A172 (cell line): ENCODE measurements at places on chromosomes 2 and 18.

GRCh38 chr2:190720276-190720675 lies 71.4 kb downstream of the NAB1 start:
- DNase-seq: no peak

DNA sequence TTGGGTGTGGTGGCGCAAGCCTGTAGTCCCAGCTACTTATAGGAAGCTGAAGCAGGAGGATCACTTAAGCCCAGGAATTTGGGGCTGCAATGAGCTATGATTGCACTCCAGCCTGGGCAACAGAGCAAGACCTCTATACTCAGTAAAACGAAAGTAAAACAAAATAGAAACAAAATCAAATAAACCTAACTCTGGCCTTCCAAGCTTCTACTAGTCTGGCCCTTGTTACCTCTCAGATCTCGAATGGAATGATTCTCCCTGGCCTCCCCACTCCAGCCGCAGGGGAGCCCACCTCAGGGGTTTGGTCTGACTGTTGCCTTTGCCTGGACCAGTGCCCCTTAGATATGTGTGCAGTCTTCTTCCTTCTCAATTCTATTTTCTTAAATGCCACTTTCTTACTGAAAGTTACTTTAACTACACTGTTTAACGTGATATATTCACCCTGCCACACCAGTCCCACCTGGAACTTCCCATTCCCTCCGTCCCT lies 160.0 kb upstream of the GCFC2 start:
- no peak for DNase-seq

DNA sequence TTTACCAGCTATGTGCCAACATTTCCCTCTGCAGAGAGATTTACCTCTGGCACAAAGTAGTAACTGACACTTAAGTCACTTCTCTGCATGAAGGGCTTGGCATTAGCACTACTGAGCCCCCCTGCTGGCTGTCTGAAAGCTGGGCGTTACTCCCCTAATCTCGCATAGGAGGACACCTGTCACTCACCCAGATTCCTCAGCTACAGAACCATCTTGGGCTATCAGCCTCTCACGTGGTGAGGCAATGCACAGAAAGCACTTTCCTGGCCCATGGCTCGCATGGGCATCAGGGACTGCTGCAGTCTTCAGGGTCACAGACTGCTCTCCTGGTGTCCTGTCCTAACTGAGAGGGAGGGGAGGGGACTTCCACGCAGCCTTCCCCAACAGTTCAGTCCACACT lies 12.0 kb downstream of the SERPINE2 start:
- DNase-seq: no peak

- DNase-seq: no peak
Measured at GRCh38 chr18:58208207-58208932, 164.3 kb downstream of the NEDD4L start.

DNA sequence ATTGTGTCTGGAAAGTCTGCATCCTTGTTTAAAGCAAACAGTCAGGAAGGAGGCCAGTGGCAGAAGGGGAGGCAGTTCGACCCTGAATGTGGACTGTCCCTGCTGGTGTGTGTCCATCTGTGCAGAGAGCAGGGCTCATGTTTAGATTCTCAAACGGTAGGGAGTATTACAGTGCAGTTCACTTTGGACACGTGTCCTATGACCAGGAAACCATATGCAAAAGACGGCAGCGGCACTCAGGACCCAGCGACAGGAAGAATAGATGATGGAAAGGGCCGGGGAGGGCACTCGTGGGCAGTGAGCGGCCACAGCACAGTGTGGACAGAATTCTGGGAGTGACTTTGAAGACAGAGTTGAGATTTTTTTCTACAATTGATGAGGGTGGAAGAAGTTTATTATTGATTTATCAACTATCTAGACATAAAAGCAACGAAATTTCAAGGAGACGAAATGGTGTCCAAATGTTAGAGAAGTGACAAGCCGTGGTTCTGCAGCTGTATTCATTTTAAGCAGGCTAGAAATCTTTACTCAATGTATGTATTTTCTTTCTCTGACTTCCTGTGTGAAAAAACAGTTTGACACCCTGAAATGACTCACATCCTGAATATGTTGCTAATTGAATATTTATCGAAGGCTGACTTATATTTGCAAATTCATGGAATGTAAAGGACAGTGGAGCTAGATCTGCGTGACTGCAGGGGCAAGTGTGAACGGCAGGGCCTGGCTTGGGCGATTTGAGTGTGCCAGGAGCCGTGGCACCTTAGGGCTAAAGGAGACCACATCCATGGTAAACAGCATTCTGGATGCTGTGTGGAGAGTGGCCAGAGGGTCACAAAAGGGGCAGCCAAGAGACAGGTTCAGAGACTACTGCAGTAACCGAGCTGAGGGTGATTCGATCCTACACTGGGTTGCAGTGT lies 214.2 kb downstream of the PTGR3 start:
- peak; percentile 8 for DNase-seq

DNA sequence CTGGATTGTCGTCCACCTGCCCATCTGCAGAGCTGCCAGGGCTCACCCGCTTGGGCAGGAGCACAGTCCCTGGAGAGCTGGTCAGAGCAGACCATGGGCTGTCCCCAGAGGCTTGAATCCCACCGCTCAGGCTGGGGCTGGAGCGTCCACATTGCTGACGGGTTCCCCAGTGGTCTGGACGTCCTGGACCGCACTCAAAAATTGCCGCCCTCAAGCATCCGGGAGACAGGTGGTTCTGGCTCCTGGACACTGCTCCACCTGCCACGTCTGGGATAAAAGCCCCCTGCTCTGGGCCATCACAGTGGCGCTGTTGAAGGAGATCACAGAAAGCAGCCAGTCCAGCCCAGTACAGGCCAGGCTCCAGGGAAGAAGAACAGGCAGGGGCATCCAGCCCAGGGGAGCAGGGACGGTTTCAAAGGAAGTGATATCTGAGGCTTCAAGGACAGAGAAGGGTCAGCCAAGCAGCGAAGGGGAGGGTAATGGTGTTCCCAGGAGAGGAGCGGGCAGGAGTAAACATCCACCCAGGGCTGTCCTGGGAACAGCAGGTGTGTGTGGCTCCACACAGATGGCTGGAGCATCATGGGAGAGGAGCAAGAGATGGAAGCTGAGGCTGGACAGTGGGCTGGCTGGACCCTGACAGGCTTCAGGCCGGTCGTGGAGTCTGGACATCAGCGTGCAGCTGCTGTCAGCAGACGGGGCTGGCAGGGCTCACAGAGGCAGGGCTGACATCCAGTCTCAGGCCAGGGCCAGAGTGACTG lies 21.9 kb upstream of the ID2 start:
- DNase-seq: no peak

DNA sequence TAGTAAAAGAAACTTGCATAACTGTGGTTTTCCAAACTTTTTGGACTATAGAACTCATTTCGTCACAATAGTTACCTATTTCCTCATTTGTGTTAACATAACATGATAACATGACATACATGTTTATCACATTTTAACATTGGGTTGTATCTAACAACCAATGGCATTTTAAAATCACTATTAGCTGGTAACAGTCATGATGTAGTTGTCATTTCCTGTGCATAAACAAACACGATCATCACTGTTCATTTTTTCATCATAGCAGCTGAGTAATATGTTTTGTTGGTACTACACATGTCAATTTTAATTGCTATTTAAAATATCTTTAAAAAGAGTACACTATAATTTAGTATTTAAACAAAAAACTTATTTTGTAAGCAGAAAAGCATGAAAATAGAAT lies 402.4 kb downstream of the SATB2 start:
- DNase-seq: no peak

GRCh38 chr18:63287691-63288220 lies 31.8 kb downstream of the BCL2 start:
- DNase-seq: no peak

GRCh38 chr2:188318161-188318749 lies 26.6 kb downstream of the GULP1 start:
- DNase-seq: peak; percentile 38

GRCh38 chr18:67354091-67354490 lies 162.4 kb downstream of the DSEL start:
- no peak for DNase-seq

GRCh38 chr18:48430150-48430549 lies 21.0 kb upstream of the ZBTB7C start:
- DNase-seq: no peak

DNA sequence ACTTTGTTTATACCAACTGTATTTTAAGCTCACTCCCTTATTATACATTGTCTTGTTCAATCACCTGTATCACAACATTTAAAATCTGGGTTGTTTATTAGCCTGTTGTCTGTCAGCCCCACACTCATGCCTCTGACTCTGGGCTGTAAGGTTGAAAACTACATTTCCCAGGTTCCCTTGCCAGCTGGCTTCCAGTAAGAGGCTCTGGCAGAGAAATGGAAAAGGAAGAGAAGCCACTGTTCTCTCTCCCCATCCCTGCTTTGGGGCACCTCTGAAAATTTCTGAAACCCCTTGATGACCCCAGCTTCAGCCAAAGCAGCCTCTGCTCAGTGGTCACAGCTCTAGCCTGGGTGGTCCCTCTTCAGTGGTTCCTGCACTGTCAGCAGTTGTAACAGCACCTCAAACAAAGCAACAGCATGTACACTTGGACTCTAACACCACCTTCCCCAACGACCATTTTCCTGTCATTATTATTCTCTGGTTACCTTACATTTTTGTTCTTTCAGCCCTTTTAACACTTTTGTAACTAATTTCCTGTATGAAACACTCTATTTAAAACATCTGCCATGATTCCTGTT lies 108.9 kb upstream of the LGALSL start:
- DNase-seq: no peak

GRCh38 chr2:168054657-168055056 lies 192.7 kb downstream of the STK39 start:
- no peak for DNase-seq

DNA sequence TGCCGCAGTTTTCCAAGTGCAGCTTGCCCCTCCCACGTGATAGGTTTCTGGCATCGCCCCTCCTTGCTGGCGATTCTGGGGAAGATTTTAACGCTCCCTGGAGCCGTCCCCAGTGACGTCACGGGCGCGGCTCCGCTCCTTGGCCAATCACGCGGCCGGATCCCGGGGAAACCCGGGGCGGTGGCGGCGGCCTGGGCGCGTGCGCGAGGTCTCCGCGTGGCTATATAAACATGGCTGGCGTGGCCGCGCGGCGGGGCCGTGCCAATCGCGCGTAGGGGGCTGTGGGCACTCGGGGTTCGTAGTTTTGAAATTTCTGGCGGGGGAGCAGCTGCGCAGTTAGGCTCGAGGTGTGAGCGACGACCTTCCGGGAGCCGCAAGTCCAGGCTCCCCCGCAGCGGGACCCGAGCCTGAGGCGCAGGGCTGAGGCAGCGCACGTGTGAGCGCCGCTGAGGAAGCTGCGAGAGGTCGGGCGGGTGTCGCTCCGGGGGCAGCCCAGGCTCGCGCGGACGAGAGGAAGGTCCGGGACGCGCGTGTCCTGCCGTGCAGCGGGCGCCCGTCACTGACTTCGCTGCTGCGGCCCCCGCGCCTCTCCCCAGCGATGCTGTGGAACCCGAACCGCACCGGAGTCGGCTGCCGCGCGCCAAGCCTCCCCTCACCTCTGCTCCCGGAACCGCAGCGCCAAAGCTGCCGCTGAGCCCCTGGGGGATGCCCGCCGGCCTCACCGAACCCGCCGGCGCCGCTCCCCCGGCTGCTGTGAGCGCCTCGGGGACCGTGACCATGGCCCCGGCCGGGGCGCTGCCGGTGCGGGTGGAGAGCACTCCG lies at the start of gene TAF4B:
TAF4B (plus strand) TSS at position 217 of the 822 bp plus-strand sequence; CDS start at position 706, 489 bp downstream.
- peak; percentile 83 for DNase-seq

DNA sequence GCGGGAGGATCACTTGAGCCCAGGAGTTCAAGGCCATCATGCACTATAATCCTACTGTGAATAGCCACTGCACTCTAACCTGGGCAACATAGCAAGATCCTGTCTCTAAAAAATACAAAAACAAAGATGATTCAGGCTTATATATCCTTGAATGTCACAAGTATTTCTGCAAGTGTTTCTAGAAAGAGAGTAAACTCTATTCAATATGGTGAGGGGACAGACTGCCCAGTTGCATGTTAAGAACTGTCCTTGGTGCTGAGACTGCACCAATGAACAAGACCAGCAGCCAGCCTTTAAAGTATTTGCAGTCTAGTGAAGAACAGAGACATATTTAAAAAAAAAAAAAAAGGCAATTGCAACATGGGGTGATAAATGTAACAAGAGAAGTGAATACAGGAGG lies 16.4 kb downstream of the MAP3K19 start:
- DNase-seq: peak; percentile 32

DNA sequence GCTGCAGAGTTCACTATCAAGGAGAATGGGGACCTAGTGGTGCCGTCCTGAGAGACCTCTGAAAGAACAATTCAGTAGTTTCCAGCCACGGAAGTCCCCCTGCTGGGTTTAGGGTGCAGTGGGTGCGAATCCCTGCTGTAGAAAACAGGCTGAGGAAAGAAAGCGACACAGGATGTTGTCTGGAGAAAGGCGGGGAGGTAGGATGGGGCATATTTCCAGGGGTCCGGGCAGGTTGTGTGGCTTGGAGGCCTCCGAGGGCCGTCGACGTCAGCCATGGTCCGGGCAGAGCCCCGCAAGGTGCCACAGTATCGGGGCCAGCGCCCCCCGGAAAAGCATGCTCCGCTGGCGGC lies 807 bp upstream of the CREB1 start:
- DNase-seq: peak; percentile 53

DNA sequence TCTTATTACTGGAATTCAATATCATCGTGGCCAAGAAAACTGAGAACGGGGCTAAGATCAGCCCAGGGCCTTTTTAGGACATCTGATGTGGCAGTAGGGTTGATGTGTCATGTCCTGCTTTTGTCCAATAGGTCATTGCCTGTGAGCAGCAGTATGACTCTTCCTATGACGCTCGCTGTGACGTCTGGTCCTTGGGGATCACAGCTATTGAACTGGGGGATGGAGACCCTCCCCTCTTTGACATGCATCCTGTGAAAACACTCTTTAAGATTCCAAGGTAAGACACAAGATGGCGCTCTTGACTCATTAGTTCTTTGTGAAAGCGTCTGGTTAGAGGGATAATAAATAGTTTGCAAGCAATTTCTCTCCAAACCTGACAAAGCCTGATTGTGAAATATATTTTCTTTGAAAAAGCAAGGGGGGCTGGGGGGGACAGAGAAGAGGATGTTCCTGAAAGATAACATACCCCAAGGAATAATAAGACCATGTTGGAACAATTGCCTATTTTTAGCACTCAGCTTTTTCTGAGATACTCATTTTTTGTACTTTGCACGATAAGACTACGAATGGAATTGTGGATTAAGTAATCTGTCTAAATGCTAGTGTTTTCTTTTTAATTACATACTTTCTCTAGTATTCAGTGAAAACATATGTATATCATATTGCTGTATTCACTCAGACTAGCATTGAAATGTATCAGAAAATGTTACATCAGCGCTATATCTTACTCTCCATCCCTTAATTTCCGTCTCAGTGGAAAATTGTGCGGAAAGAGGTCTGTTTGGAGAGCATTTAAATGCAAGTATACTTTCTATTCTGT lies 58.1 kb downstream of the MYO3B start:
- DNase-seq: peak; percentile 61

- DNase-seq: no peak
Measured at GRCh38 chr2:8157621-8158430, 524.0 kb upstream of the ID2 start.

DNA sequence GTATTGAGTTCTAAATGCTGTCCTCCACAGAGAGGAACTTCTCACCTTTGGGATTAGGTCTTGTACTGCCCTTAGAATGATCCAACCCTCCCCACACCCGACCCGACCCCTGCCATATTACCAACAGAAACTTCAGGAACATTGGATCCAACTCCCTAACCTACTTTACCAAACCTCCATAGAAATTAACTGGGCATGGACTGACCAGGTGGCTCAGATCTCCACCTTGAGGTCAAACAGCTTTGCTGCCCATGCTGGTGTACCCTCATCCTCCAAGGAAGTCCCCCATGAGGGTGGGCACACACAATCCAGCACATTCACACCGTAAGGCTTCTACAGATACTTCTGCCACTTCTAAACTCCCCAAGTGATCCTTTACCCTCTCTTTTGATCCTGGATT lies 21.5 kb downstream of the NFE2L2 start:
- DNase-seq: no peak

GRCh38 chr2:212424082-212424481 lies 114.5 kb downstream of the ERBB4 start:
- peak; percentile 24 for DNase-seq
